ENCODE measurements at places on chromosomes 5 and 9.

DNA sequence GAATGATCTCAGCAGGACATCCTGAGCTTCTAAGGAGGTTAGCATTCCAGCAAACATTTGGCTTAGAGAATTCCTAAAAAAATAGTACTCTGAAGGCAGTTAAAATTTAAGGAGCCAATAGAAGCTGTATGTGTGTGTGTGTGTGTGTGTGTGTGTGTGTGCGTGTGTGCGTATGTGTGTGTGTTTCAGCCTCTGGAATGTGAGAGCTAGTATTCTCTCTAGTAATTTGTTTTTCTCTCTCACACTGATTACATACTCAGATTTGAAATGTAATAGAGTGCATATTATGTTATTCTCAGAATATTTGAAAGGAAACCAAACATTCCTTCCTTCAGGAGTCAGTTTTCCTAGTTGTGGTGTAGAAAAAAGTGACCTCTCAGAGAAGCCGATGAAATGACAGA is 279.6 kb downstream of the TMEM38B start:
- no peak for DNase-seq

DNA sequence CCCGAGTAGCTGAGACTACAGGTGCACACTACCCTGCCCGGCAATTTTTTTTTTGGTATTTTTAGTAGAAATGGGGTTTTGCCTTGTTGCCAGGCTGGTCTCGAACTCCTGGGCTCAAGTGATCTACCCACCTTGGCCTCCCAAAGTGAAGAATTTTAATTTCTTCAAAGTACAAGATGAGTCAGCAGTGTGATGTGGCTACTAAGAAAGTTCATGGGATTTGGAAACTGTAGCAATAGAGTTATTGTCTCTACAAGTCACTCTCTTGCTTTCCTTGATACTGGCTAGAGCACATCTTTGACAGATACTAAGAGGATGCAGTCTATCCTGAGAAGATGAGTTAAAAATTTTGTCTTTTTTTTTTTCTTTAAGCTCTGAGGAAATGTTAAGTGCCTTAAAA is 1.6 kb downstream of the CREB3 start:
- DNase-seq: no peak

DNA sequence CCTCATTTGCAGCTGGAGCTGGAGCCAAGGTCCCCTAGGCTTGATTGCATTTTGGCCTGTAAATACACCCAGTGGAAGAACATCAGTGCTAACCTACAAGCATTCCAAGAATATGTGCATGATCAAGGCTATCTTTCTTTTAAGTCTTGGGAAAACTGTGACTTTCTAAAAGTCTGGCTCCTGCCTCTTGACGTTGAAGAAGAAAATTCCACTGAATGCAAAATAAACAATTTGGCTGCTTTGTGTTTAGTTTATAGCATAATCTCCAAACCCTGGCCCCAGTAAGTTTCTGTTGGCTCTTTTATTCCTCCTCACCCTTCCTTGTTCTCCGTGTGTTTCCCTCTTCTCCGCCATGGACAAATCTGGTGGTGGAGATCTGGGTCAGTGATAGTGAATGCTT is 109.3 kb upstream of the TLE1 start:
- no peak for DNase-seq

GRCh38 chr5:171506951-171507350 is 87.5 kb downstream of the FGF18 start:
- no peak for DNase-seq

GRCh38 chr9:91465420-91465819 is 41.8 kb upstream of the NFIL3 start:
- DNase-seq: no peak

- DNase-seq: no peak
Measured at GRCh38 chr9:94772144-94772543, 45.6 kb downstream of the AOPEP start.

- no peak for DNase-seq
Measured at GRCh38 chr5:149924486-149924885, 20.1 kb downstream of the PDE6A start.

DNA sequence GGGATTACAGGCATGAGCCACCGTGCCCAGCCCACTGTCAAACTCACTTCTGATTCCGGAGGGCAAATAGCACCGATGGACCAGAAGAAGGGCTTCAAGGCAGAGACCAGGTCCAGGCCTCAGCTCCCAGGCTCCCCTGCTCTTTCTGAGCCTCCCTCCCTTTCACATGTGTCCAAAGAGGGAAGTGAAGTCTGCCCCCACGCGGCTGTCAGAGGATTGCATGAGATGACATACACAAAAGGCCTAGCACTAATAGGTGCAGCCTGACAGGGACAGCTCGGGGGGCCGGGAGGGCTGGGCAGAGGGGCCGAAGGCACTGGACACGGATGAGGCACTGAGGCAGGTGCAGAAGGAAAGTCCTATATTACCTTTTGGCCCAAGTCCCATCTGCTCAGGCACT is 16.1 kb downstream of the FBP1 start:
- no peak for DNase-seq

- DNase-seq: no peak
Measured at GRCh38 chr5:131206772-131207171, 36.0 kb downstream of the LYRM7 start.

DNA sequence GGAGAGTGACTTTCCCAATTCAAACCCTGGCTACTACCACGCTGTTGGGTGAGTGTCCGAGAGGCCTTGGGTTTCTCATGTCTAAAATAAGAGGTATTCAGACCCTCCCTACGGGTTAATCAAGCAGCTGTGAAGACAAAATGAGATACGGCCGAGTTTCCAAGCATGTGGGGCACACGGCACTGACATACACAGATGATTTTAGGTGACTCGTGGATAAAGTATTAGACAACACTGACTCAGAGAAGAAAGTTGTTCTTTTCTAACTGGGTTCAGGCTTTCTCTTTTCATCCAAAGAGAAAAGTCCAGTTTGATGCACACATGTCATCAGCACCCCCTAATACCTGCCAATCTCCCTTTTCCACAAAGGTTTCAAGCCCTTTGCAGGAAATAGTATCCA is 15.6 kb downstream of the FOXI1 start:
- no peak for DNase-seq

- no peak for DNase-seq
Measured at GRCh38 chr9:97506787-97507186, 5.3 kb downstream of the TMOD1 start.

DNA sequence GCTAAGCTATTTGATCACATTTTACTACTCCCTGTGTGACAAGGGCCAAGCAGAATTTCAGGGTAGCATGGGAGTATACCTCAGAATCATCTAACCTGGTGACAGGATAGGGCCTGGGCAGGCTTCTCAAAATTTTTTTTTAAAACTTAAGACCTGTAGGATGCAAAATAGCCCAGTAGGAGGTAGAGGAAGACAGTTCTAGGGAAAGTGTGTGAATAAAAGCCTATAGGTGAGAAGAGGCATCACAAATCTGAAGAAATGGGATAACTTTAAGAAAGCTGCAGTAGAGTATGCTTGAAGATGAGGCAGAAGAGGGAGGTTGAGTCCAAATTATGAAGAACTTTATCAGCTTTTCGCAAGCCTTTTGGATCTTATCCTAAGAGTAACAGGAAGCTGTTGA is 32.3 kb downstream of the CNTRL start:
- DNase-seq: no peak

GRCh38 chr5:6069496-6070185 is 308.7 kb downstream of the MED10 start:
- DNase-seq: no peak

Data from activated CD8-positive, alpha-beta memory T cell treated with anti-CD3 and anti-CD28 coated beads for 1 hour (primary cell).